ENCODE measurements at places on chromosomes 3 and 15.
A peak's percentile ranks its signal among the peaks of the same experiment; 100 is the strongest.

DNA sequence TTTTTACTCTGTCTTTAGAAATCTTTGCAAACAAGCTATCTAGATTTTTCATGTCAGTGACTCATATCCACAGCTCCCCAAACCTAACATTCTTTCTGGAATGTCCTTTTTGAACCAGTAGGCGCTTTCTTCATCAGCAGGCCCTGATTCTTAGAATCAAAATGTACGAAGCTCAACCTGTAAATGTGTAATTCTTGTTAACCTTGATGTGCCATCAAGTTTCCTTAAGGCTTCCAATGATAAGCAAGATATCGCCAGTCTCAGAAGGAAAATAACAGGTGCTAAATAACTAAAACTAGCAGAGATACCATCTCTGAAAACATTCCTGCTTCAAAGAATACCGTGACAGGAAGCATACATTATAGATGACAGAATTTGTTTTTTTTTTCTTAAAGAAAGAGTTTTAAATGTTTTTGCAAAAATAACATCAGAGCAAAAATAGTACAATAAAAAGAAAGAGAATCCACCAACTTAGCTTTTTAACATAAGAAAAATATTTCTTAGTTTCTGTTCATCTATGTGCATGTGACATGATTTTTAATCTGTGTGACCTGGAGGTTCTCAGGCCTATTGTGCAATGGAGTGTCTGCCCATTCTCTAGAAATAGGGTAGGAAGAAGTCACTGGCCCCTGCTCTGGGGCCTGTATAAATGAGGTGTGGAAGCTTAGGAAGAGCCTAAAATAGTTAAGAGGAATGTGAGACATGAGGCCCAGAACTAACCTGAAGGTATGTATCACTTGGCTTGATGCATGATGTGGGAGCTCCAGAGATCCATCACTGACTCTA is 14.7 kb upstream of the SECISBP2L start:
- DNase-seq = no peak

GRCh38 chr15:59723687-59724346 is 34.7 kb upstream of the BNIP2 start:
- DNase-seq = no peak

DNA sequence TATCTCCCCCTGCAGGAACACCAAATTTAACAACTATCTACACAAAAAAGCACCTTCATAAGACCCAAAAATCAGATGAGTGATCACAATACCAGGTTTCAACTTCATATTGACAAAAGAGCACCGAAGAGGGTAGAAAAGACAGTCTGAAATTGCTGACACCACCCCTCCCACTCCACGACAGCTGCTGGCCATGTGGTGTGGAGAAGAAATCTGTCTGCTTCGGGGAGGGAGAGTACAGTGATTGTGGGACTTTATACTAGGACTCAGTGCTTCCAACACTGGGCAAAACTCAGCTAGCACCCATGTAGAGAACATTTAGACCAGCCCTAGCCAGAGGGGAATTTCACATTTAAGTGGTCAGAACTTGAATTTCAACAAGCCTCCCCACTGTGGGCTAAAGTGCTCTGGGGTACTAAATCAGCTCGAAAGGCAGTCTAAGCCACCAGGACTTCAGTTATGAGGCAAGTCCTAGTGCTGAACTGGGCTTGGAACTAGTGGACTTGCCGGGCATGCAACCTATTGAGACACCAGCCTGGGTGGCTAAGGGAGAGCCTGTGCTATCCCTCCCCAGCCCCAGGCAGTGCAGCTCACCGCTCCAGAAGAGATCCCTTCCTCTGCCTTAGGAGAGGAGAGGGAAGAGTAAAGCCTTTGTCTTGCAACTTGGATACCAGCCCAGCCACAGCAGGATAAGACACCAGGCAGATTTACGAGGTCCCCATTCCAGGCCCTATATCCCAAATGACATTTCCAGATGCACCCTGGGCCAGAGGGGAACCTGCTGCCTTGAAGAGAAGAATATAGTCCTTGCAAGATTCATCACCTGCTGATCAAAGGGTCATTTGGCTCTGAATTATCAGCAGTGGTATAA is 44.6 kb upstream of the POU1F1 start:
- DNase-seq = no peak

GRCh38 chr3:126468028-126468891 is 7.4 kb downstream of the ZXDC start:
- peak; percentile 63 for DNase-seq

GRCh38 chr3:190302212-190302867 is 19.9 kb downstream of the CLDN1 start:
- no peak for DNase-seq

GRCh38 chr15:77839456-77839855 is 206.7 kb upstream of the LINGO1 start:
- no peak for DNase-seq

GRCh38 chr15:31814082-31814481 is 216.2 kb upstream of the CHRNA7 start:
- DNase-seq = no peak

DNA sequence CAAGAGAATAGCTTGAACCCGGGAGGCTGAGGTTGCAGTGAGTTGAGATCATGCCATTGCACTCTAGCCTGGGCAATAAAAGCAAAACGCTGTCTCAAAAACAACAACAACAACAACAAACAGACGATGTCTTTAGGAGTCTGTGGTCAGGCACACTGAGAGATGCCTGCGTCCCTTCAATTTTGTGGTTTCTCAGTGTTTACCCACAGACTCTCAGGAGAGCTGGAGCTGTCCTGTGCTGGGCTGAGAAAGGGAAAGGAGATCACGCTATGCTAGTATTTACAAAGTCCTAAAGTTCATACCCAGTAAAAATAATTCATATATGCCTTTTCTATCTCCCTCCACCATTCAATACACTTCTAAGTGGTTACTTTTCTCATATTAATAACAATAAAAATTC is 6.3 kb downstream of the LAMP3 start:
- no peak for DNase-seq

DNA sequence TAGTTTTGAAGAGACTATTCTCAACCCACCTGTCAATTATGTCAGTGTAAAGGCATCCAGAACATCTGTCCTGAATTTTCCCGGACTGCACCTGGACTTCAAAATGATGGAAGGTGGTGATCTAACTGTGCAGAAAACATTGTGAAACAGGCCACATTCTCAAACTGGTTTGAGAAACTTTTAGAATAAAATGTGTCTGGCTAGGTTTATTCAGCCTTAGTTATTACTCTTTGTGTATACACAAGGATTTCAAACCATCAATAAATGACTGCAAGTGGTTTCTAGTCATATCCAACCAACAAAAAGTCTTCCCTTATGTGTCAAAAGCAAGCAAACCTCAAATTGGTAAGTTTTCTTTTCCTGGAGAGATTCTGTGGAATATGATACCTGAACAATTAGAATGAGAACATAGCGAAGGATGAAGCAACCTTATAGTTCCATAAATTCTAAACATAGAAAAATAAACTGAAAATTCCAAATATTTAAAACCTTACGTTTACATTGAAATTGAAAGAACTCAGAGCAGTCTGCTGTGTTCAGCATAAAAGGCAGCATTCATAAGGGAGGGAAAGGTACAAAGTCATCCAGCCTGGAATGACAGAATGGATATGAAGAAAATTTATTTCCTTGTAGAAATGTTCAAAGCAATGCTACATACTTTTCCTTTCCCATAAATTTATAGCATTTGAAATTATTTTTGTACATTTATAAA is 306.6 kb upstream of the TGFBR2 start:
- no peak for DNase-seq

DNA sequence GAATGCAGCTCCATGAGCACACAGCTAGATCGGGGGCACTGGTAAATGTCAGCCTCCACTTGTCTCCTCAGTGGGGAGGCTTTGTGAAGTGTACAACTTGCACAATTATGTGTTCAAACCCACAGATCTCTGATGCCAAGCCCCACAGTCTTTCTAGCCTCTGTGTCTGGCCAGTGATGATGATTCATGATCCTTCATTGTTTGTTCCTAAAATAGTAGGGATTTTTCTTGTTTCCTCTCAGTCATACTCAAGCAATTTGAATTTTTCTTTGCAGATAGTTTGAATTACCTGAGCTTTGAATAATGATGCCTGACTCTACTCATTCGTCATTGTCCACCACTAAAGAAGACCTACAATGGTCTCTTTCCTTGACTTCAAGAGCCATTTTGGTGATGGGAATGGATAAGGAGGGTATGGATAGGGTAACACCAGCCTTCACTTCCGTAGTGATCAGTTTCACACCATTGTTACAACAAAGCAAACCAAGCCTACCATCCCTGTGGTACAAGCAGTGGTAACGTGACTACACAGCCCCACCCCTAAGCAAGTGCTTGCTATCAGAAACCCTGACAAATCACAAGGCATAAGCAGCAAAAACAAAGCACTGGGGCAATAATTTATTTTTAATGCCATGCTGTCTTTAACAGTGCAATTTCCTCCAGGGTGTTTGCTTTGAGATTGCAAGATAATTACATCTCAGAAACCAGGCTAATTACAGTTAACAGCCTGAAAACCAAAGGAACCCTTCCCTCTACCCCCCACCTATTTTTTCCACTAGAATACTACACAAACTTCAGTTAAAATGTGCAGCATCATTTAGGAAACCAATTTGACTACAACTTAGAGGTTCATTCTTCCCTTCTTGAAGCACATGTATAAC is 114.1 kb upstream of the PPP2R3A start:
- no peak for DNase-seq

DNA sequence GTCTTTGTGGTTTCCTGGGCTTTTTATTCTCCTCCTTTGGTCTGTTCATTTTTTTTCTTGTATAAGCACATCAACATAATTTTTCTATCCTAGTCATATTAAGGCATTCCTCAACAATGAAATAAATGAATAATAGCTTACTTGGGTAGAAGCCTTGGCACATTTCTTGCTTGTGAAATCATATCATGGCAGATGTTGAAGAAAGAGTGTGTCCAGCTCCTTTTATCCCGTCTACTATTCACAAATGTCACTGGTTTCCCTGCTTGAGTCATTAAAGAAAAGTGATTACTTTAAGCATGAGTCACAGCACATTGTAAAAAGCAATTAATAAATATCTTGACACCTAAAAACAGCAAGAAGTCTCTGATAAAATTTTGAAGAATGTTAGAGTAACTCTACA is 42.1 kb downstream of the MINAR1 start:
- no peak for DNase-seq

DNA sequence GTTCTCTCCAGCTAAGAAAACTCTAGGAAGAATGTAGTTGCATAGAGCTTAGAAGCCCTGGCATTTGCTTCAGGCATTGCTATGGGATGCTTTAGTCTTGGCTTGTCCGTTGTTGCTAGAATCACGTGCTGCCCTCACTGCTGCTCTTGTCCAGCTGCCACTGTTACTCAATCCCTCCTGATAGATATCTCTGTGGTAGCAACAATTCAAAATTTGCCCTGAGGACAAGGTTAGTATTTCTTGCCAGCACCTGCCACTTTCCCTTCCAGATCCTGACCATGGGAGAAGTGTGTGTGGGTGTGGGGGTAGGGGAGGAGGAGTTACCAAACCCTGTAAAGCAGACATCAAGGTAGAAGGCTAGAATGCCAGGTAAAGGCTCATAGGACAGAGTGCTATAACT is 113.8 kb downstream of the PPM1L start:
- DNase-seq = peak; percentile 41

GRCh38 chr15:93217343-93217742 is 128.3 kb upstream of the RGMA start:
- no peak for DNase-seq

DNA sequence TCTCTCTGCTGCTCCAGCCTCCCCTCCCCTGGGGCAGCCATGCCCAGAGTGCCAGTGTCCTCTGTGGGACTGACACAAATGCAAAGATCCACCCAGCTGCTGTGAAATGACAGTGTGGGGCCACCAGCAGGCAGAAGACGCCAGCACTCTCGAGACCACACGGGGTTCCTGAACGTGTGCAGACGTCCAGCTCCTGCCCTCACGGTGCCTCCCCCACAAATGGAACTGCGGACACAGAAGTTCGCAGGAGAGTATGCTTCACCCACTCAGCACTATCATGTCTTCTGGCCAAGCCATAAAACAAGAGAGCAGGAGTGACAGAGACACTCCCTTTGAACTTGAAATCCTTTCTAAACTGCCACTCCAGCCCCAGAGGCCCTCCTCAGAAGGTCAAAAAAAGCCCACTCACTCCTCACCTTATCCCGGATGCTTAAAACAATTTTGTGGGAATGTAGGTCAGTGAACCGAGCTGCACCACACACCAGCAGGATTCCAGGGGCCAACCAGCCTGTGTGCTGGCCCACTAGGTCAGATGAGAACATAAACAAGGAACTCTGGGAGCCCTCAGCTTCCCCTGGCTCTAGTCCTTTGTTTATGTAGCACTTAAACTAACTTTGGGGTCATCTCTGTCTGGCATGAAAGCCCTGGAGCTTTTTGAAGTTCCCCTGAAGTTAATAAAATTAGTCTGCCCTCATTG is 112.6 kb downstream of the DNAJB8 start:
- DNase-seq = no peak

GRCh38 chr15:37820380-37821128 is 113.9 kb upstream of the TMCO5A start:
- DNase-seq = no peak

DNA sequence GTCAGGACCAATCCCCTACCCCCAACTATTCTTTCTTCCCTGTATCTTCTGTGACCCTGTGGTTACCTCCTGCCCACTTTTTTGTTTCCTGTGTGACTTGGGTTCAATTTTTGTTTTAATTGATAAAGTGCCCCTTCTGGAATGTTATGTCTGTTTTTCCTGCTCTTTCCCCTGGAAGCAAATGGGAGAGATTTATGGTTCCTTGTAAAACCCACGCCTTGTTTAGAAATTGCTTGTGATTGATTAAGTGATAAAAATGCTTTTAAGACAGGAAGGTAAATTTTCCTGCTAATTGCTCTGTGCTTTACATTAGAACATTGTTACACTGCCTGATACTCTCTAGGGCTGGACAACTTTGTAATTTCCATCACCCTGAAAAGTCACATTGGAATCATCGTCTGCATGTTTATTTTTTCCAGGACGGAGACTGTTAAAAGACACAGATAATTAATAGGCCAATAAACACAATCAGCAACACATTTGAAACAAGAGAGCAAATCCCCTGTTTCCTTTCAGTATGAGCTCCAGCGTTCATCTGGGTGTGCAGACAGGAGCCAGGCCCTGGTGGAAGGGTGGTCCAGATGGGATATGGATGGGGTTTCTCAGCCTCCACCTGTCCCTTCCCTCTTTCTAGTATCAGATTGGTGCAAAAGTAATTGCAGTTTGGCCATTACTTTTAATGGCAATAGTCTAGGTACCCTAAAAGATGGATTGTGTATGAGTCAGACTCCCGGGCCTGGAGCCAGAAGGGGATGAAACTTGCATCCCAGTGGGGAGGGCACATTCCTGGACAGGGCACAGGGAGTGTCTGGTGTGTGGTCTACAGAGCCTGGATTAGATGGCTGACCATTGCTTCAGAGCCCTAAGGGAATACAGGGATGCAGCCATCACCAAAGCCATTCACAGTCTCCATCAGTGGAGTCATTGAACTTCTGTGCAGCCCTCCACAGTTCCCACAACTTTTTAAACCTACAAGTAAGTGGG is 58.1 kb upstream of the AGBL1 start:
- DNase-seq = peak; percentile 65

GRCh38 chr3:169923189-169923588 is 11.8 kb downstream of the SAMD7 start:
- peak; percentile 97 for DNase-seq

GRCh38 chr15:89338036-89338435 is 3.4 kb upstream of the POLG start:
- DNase-seq = no peak

- DNase-seq = no peak
These were observed 46.5 kb downstream of the CD86 start for GRCh38 chr3:122101646-122102045.

GRCh38 chr3:5120446-5120845 is 1.6 kb upstream of the ARL8B start:
- no peak for DNase-seq

- DNase-seq = no peak
These were observed 743.7 kb upstream of the EPHA6 start for GRCh38 chr3:96070678-96071077.
